T-helper 17 cell (primary cell): ENCODE measurements at places on chromosomes 7 and 10.

DNA sequence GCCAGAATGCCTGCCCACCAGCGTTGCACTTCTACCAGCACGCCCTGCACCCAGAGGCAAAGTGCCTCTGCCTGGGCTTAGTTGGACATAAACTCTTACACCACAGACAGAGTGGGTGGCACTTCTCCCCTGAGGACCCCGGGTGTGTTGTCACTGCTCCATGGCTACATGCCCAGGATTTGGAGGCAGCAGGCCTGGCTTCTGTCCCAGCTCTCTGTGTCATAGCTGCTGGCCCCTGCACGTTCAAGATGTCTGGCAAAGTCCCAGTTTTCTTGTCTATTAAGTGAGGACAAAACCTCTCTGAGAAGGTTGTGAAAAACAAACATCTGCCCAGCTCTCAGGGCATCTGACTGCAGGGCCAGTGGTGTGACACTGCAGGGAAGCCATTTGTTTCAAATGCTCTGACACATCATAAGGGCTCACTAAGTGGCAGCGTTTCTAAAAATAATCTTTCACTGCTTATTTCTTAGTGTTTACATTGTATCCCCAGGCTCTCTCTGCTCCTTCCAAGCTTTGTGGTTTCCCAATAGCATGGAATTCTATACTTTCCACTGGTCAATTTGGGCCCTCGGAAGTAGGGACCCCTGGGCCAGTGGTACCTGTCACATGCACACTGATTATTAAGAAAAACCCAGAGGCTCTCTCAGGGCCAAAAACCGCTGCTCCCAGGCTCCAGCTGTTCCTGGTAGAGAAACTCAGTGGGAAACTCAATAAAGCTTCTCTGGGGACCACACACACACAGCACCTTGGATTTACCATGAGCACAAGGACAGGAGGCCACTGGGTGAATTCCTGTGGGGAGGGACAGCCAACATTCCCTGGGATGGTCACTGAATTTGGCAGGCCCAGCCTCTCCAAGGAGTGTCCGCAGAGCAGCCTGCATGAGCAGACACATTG lies 86.2 kb upstream of the ANLN start:
- DNase-seq, result no peak

DNA sequence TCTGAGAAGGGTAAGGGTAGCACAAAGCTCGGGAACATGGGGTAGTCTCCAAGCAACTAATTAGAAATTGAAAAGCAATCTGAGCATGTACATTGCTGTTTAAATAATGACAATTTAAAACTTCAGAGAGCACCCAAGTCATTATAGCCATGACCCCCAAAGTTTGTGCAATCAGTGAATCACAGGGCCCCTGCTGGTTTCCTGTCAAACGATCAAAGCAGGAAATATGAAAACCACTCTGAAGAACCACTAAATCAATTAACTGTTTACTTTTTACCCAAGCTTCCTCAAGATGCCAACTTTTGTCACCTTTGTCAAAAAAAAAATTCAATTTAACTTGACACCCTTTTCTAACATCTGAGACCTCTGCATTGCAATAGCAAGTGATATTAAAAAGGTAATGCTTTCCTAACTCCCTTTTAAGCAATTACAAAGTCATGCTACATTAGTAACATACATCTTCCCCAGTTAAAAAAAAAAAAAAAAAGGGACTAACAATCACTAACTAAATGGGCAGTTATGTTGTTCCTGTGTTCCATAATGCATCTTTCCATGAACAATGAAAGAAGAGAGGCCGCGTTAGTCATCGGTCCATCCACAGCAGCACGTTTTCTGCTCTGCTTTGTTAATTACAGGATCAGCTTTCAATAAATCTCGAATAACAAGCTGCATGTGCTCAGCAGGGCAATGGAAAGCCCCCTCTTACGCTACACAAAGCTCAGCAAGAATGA lies 80.6 kb downstream of the ETV1 start:
- DNase-seq, result no peak

GRCh38 chr7:94697035-94697974 lies 41.4 kb upstream of the SGCE start:
- no peak for DNase-seq

GRCh38 chr7:92557808-92558362 lies 29.3 kb downstream of the RBM48 start:
- DNase-seq, result no peak

DNA sequence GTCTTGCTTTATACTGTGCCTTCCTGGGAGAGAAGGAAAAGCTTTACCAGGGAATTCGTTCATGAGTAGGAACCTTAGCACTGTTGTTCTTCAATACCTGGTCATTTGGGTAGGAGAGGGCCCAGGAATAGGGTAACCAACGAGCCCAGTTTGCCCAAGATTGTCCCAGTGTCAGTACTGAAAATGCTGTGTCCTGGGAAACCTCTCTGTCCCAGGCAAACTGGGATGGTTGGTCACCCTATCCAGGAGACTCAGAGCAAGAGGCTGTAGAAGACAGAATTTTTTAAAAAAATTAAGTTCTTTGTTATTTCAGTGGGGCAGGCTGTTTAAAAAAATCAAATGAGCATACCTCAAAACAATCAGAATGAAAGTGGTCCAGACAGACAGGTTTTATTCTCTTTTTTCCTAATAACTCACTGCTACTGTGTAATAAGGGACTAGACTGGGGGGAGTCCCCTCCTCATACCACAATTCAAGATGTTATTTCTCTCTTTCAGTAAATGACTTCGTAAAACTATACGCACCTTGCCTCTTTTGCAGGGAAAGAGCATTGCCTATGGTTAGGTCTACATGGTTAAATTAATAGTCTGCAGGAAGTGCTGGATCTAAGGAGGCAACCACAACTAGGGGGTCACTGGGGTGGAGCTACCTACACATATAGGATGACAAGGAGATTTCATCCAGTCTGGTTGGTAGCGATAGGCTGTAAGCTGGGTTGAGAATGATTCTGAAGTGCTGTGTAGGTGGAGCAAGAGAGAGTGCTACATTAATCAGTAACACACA lies 41.1 kb upstream of the FAM133B start:
- no peak for DNase-seq

DNA sequence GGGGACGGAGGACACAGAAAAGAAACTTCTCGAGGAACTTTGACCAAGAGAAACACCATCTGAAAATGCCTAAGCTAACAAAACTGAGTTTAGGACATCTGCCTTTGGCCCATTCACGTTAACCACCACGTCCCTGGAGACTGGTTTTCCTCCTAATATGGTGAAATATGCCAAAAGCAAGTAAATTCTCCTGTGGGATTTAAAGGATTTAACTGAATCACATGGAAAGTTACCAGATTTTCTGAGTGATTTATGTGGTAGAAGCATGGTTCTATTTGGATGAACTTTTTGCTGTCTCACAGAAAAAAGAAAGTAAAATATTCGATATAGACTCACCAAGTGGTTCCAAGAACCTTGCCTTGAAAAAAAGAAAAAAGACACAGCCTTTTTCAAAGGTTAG lies 30.4 kb upstream of the BMPER start:
- DNase-seq, result no peak

GRCh38 chr7:153504288-153505075 lies 547.7 kb upstream of the DPP6 start:
- no peak for DNase-seq
